ENCODE measurements at places on chromosomes 11 and 22. TPM values are rescaled to one million over a fixed set of nuclear protein-coding genes. Genes with fewer than 3 reads are reported as not detected.

APOL5 gene
- total RNA-seq, result not detected

GRCh38 chr22:20206709-20207215 lies 55.9 kb upstream of the CCDC188 start:
- DNase-seq, result no peak

DNA sequence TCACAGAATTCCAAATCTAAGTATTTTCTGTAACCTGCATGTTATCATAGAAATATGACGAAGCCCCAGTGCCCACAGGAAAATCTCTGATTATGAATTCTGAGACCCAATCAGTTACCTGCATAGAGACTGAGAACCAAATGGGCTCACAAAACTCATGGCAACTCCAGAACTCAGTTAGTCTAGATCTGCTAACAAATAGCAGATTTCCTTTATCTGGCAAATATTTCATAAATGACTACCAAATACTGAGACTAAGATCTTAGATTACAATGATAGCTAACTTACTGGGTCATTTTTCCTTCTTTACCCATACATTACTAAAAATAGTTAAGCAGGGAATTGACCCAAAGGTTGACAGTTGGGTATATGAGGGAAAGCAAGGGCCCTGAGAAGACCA lies 228.1 kb upstream of the FAT3 start:
- no peak for DNase-seq

DNA sequence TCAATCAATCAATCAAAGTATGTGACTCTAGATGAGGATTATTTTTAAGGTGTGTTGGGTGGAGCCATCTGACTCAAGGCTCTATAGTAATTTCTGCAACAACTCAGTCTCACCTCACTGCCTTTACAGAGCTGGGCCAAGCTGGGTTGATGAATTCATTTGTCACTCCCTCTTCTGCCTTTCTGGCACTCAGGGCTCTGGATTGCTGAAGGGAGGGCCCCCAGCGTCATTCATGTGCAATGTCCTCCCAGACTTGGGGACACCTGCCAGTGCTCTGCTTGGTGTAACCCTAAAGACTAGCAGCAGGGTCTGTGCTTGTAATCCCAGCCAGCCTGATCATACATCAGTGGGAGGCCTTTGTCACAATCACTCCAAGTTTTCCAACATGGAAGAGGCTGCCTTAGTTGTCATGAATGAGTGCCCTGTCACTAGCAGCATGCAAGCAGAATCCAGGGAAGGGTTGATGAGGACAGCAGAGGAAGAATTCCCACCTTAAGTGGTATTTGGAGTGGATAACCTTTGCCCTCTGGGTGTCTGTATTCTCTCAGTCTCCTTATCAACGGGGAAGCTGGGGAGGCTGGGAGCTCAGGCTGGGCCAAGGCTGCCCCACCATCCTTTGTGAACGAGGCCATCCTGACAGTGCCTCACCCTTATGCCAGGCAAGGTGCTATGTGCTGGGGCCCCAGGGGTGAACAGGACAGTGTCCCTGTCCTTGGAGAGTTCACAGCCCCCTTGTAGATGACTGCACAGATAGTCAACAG lies 2.0 kb upstream of the TP53I11 start:
- no peak for DNase-seq

- DNase-seq, result no peak
Observed at GRCh38 chr11:68044145-68044813, 5.5 kb downstream of the TCIRG1 start.

- no peak for DNase-seq
Observed at GRCh38 chr11:35114906-35115687, 23.9 kb upstream of the CD44 start.

DNA sequence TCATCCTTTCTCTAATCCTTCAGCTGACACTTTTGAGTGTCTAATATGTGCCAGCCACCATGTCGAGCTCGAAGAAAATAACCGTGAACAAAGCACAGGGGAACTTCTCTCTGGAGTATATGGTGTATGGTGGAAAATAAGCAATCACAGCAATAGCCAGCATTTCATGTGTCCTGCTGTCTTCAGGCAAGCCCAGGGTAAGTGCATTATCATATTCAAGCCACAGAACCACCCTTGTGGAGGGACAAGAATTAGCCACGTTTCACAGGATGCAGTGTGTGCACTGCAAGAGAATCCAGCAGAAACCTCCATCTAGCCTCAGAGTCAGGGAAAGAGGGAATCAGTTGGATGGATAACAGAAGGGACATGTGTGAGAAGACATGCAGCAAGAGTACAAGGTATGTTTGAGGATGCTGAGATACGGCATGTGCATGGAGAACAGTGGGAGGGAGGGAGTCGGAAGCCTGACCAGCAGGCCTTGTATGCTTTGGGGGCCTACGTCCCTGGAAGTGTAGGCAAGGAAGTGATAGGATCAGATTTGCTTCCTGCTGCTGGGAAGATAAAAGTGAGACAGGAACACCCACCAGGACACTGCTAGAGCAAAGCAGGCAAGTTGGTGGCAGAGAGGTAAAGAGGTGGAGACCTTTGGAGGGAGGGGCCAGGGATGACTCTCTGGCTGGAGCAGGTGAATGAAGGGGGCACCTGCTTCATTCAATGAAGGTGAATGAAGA lies 14.7 kb upstream of the GNAZ start:
- DNase-seq, result no peak

Measured in GM12878 (cell line).